ENCODE measurements at places on chromosomes 3 and 15. TPM values are rescaled to one million over a fixed set of nuclear protein-coding genes. Genes with fewer than 3 reads are reported as not detected.

Gene TTLL13
- not detected for total RNA-seq

DNA sequence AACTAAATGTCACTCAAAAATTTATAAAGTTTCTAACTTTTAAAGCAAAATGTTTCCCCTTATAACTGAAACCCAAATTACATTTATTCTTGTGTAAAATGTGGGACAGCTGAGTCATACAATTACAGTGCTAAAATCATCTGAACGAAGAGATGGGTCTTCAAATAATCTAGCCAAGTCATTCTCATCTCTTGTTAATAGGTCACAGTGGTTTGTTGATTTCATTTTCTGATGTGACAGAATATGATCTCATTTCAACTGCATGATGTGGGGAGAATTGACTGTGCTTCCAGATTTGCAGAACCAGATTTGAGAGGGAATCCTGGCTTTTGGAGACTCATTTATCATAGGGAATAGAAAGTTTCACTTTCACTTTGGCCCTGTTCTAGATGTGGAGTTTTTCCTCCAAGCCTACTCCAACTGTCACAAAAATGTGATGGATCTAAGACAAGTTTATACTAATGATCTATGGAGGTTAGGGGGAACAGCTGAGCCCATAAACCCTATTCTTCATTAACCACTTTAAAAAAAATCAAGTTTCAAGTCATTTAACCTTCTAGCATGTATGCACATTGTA, 685.0 kb downstream of the PDCD6IP start:
- no peak for DNase-seq

DNA sequence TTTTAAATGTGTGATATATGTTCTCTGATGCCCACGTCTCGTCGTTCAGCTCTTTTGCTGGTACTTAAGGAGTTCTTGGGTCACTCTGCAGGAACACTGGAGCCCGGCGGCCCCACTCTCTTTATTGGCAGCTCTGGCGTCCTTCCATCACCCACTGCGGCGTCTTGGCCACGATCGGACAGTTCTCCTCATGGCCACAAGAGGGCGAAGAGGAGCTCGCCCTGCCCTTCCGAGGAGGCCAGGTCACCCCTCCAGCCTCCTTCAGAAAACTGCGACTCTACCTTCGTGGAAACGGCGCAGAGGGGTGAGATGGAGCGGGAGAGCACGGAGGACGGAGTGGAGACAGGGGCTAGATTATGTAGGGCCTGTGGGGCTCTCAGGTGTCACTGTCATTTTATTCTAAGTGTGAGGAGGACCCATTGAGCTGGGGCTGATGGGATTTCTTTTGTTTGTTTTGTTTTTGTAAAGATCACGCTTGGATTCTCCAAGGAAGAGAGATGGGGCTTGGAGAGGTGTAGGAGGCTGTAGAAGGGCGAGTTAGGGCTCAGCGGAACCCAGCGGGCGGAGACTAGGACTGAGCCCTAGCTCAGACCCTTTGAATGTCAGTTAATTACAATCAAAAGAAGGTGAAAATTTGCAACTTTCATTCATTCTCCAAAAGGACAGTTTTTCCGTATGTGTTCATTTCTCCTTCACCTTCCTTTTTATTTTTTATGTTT, 28.0 kb upstream of the GABRA5 start:
- DNase-seq = no peak

DNA sequence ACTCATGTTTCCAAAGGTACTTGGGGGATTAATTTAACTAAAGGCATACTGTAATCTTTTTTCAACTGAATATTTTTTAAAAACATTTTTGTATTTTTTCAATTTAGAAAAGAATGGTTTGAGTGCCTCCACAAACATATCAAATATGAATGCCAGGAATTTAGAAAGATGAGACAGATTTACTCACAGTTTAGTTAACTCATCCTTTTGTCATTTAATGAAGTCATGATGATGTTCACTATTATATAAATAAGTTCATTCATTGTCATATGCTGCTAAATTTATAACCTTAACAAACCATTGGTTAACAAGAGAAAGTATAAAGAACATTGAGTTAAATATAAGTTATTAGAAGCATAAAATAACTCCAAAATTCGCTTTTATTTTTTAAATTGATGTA, 50.0 kb downstream of the FGF7 start:
- DNase-seq = no peak

DNA sequence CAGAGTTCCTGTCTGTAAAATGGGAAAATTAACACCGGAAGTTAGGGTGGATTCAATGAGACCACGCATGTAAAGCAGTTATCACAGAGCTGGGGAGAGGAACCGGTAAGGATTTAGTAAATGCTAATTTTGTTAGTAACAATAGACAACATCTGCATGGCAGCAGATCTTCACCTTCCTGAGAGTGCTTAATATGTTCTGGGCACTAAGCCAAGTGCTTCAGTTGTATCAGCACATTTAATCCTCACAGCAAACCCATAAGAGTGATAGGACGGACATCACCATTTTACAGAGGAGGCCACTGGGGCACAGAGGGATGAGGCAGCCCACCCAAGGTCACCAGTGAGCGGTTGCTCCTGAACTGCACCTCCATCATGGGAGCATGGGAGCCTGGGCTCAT, 189.4 kb downstream of the WNT5A start:
- no peak for DNase-seq
